ENCODE measurements at places on chromosomes 1 and 21.

- no peak for DNase-seq
Measured at GRCh38 chr1:66510407-66510806, 23.5 kb upstream of the SGIP1 start.

DNA sequence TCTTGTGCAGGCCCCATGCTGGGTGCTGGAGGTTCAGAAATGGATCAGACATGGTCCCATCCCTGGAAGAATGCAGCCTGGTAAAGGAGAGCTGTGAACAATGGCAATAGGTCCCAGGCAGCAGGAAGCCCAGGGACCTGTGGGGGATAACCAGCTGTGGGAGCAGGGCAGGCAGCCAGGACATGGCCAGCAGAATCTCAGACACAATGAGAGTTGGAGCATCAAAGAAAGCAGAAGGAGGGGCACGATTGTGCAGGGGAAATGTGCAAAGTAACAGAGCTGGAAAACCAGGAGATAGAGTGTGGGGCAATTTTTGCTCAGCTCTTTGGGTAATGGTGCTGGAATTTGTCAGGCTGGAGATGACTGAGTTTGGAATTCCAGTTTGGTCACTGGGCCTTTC is 44.3 kb downstream of the C8B start:
- DNase-seq: no peak

- DNase-seq: no peak
Measured at GRCh38 chr1:169326261-169326955, 41.2 kb downstream of the NME7 start.

GRCh38 chr1:233326319-233326718 is 1.2 kb upstream of the MAP3K21 start:
- no peak for DNase-seq

GRCh38 chr1:150931773-150932172 is 5.6 kb downstream of the SETDB1 start:
- no peak for DNase-seq

- no peak for DNase-seq
Measured at GRCh38 chr1:201371276-201371675, 6.2 kb downstream of the TNNT2 start.

- DNase-seq: no peak
Measured at GRCh38 chr1:212967801-212968200, 17.5 kb downstream of the VASH2 start.

GRCh38 chr1:63593886-63594605 is 835 bp downstream of the PGM1 start:
- peak; percentile 76 for DNase-seq

Data from activated T-cell treated with anti-CD3 and anti-CD28 coated beads, Interleukin-2, amount 50 U/mL, for 1 hour (primary cell).